Femur (tissue), 1 donor: ENCODE measurements at places on chromosomes 4 and X.
A peak's percentile ranks its signal among the peaks of the same experiment; 100 is the strongest.

GRCh38 chr4:153804722-153805121, 15.8 kb upstream of the SFRP2 start:
- no peak for DNase-seq

DNA sequence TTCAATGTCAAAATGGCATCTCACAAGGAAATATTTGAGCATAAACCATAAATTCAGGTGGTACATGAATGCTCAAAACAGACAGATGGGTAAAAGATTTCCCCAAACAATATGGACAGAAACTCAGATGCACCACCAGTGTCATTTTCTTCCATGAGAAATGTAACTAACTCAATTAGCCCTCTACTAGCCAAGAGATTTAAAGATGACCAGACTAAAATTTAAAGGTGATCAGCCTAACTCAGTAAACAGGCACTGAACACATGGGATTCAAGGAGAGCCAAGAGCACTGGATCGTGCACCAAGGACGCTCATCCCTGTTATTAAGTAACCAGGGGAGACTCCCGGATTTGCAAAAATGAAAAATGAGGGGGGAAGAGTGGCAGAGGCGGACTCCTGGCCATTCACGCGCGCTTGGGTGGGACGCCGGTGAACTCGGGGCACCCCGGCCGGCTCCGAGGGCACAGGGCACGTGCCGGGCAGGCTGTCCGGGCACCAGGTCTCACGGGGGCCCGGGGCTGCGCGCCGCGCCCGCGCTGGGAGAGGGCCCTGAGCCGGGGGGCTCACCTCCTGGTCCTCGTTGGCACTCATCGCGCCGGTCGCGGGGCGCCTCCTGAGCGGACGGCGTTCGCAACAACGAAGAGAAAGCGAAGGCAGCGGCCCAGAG, 490 bp downstream of the RWDD4 start:
- peak; percentile 42 for DNase-seq

- peak; percentile 82 for DNase-seq
Observed at GRCh38 chr4:126051689-126052424, 737.1 kb downstream of the FAT4 start.

DNA sequence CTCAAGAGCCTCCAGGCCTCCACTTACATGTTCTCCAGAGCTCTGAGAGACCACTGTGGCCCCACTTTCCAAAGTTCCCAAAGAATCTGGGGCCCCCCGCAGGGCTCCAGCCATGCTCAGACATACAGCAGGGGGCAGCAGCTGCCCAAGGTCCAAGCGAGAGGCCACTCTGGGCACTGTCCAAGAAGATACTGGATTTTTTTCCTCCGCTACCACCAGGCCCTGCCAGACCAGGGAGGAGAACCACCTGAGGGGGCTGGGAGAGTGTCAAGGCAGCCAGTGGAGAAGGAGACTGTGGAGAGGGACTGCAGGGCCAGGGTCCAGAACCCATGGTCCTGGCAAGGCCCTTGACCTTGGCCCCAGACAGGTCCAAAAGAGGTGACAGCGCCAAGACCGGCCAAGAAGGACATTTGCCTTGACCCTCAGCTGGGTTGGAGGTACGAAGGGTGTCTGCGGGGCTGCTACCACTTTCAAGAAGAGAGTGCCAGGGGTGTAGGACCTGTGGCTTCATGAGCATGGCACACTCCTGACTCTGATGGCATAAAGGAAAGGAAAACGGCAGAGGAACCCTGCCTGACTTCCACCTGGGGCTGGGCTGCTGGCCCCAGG, 5.3 kb downstream of the EMD start:
- no peak for DNase-seq

DNA sequence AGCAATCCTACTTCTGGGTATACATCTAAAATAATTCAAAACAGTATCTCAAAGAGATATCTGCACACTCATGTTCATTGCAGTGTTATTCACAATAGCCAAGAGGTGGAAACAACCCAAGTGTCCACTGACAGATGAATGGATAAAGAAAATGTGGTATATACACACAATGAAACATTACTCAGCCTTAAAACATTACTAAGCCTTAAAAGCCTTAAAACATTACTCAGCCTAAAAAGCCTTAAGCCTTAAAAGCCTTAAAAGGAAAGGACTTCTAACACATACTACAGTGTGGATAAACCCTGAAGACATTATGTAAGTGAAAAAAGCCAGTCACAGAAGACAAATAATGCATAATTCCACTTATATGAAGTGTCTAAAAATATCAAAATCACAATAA, 40.3 kb upstream of the TFDP3 start:
- no peak for DNase-seq

DNA sequence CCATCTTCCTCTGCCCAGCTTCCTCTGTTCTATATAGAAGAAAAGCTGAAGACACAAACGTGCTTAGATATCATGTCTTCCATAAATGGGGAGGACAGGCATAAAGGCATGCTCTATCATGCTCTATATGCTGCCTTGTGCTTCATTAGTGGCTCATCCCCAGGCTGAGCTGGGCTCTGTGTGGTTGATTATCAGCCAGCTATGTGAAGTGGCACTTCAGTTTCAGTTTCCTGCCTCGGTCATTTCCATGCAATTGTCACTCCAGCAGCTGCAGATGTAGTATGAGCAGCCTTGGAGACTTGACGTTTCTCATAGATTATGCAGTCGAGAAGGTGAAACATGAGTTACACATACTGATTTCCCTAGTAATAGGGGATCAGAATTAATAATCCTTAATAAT, 106.2 kb downstream of the SYTL5 start:
- no peak for DNase-seq

DNA sequence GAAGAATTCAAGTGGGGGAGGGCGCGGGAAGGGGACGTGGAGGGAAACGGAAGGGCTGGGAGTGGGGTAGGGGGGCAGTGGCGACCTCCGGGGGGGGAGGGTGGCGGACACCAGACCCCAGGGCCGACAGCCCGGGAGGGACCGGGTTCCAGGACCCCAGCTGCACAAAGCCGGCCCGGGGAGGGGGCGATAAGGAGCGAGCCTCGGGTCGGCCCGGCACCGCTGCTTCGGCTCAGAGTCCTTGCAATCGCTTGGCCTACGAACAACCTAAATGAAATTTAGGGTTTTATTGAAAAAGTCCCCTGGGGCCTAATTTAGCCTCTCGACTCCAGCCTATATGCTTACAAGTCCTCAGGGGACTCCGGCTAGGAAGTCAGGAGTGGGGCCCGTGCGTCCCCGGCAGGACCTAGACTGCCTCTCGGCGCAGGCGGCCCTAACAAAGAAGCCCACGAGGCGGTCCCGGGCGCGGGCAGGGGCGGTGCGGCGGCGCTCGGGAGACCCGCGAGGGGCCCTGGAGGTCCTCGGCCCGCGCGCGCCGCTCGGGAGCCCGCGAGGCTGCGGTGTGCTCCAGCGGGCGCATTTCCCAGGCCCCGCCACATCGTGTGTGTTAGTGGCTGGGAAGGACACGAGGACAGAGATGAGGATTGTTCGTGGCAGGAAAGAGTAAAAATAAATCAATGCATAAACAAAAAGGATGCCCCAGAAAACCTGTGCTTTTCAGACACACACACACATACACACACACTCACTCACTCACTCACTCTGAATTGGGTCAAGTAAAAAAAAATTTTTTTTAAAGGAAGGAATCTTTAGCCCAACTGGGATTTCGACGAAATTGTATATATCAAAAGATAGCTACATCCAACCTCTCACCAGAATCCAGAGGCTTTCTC, 70.0 kb downstream of the MGST2 start:
- peak; percentile 68 for DNase-seq

GRCh38 chrX:69387567-69388487, 116.3 kb upstream of the NALF2 start:
- peak; percentile 75 for DNase-seq

- DNase-seq: no peak
Observed at GRCh38 chr4:72119946-72120345, 88.1 kb downstream of the NPFFR2 start.

- no peak for DNase-seq
Observed at GRCh38 chrX:13666836-13667235, 13.9 kb downstream of the TCEANC start.

DNA sequence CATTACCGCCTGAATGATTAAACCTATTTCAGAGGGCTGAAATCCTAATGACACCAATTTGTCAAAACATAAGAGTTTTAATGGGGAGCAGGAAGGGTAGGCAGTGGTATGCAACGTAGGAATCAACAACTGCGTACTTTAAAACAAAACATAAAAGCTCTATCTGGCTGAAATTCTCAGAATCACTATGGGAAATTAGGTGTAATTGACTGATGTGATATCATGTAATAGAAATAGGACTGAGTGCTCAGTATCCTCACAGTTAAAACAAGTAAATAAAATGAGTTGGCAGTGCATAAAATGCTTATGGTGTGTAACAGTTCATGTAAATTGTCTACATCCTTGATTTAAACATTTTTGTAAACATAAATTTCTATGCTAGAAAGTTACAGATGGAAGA, 13.6 kb upstream of the IGSF1 start:
- DNase-seq: no peak

- no peak for DNase-seq
Observed at GRCh38 chr4:173332963-173333657, 1.0 kb downstream of the HMGB2 start.

DNA sequence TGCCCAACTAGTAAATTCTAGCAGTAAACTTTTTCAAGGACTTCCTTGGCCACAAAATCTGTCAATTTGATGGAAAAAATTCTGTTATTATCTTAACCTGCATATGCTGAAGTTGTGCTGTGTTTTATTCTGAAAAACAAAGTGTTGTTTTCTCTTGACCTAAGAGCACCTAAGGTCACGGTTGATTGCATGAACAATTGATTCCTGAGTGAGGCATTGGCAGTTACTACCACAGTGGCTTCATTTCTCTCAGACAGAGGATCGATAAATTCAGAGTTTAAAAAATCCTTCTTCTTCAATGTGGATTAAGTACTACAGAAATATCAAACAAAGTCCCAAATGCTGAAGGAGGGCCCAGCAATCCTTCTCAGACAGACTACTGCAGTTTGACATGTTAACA, 6.2 kb downstream of the HDAC8 start:
- DNase-seq: no peak

DNA sequence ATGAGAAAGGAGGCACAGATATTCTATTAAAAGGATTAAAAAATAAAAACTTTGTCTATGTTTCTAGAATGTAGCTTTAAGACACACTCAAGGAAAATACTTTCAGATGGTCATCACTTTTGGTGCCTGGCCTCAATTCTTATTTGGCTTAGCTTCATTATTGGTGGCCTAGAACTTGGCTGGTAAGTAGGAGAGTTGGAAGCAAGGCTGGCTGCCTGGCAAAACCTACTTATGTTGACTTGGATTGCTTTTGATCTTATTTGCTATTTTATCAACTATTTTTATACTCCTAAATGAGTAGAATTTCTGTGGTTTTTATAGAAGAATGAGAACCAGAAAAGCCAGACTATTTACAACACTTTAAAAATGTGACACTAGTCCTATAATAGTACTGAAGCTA, 35.3 kb upstream of the JADE3 start:
- no peak for DNase-seq

- DNase-seq: no peak
Observed at GRCh38 chr4:182869697-182870096, 47.5 kb downstream of the DCTD start.

- DNase-seq: no peak
Observed at GRCh38 chr4:52107745-52108144, 56.6 kb downstream of the SPATA18 start.
